ENCODE measurements at places on chromosomes 2 and 18. TPM values are rescaled to one million over a fixed set of nuclear protein-coding genes. Genes with fewer than 3 reads are reported as not detected.

The VWC2L gene
- total RNA-seq = 11.5 TPM

The SERPINB10 gene
- 1.3 TPM for total RNA-seq

The ALPI gene
- not detected for total RNA-seq

The OXER1 gene
- 4.3 TPM for total RNA-seq

The SLC23A3 gene
- total RNA-seq = 1.3 TPM

The ODC1 gene
- total RNA-seq = 151 TPM

The SERPINB4 gene
- not detected for total RNA-seq

The EFHD1 gene
- total RNA-seq = 5.9 TPM

The EVA1A gene
- 13.2 TPM for total RNA-seq

The DCDC2C gene
- total RNA-seq = 1.6 TPM

The SLC9A4 gene
- total RNA-seq = 0.55 TPM

The PXDN gene
- total RNA-seq = 174 TPM

The ATP5F1A gene
- 931 TPM for total RNA-seq

The PIK3C3 gene
- 102 TPM for total RNA-seq

The NETO1 gene
- total RNA-seq = 49.0 TPM

The RAB27B gene
- total RNA-seq = 8.7 TPM

The EFR3B gene
- total RNA-seq = 32.6 TPM

The PLB1 gene
- 4.1 TPM for total RNA-seq

The CIB4 gene
- not detected for total RNA-seq

The CCDC141 gene
- 19.2 TPM for total RNA-seq

The HMSD gene
- total RNA-seq = 2.8 TPM

The RESP18 gene
- total RNA-seq = not detected

The TCF7L1 gene
- 7.4 TPM for total RNA-seq

The CLASP1 gene
- total RNA-seq = 201 TPM

The SPP2 gene
- not detected for total RNA-seq

The ALK gene
- total RNA-seq = 9.5 TPM

The TLX2 gene
- 0.93 TPM for total RNA-seq

Measured in camera-type eye (tissue), 1 donor.